ENCODE measurements at places on chromosomes 3 and 15. TPM values are rescaled to one million over a fixed set of nuclear protein-coding genes. Genes with fewer than 3 reads are reported as not detected.
A peak's percentile ranks its signal among the peaks of the same experiment; 100 is the strongest.

DNA sequence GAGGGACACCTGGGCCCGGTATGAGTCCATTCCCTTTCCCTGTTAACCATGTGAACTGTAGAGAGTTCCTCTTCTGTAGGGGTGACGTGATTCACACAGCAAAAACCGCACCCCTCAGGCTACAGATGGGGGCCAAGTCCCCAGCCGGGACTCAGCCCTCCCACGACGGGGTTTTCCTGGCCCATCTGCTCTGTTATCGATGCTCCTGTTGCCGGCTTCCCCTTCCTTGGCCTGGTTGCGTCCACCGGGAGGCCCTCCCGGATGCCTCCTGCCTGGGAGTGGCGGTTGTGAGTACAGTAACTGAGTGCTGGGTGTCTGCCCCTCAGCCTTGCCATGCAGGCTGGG is 817 bp upstream of the PLXNA1 start:
- no peak for DNase-seq

GRCh38 chr15:86802244-86802643 is 722.6 kb downstream of the AGBL1 start:
- DNase-seq: no peak

The ARIH2 gene
- total RNA-seq: 85.5 TPM

The PLXND1 gene
- total RNA-seq: 80.1 TPM

GRCh38 chr3:185729337-185730055 is 95.3 kb downstream of the IGF2BP2 start:
- no peak for DNase-seq

DNA sequence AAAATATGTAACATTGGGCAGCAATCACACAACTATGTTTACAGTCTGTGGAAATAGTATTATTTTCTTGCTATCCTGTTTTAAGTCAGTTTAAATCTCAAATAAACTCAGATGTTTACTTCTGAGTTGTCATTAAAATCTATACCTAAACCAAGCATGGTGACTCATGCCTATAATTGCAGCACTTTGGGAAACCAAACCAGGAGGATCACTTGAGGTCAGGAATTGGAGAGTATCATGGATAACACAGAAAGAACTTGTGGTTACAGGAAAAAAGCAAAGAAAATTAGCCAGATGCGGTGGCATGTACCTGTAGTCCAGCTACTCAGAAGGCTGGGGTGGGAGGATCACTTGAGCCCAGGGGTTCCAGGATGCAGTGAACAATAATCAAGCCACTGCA is 631.6 kb upstream of the EPHA6 start:
- DNase-seq: no peak

DNA sequence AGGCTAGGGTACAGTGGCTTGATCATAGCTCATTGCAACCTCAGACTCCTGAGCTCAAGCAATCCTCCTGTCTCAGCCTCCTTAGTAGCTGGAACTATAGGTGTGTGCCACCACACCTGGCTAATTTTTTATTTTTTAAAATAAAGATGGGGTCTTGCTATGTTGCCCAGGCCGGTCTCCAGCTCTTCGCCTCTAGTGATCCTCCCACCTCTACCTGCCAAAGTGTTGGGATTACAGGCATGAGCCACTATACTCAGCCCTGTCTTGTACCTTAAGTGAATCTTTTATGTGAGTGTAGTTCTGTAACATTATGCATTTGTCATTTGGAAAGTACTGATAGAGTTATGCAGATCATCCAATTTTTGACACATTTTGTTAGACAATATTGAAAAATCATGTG is 66.9 kb upstream of the C15orf39 start:
- no peak for DNase-seq

- DNase-seq: no peak
Measured at GRCh38 chr3:122298239-122298638, 26.8 kb upstream of the CSTA start.

The THSD4 gene
- 14.6 TPM for total RNA-seq

DNA sequence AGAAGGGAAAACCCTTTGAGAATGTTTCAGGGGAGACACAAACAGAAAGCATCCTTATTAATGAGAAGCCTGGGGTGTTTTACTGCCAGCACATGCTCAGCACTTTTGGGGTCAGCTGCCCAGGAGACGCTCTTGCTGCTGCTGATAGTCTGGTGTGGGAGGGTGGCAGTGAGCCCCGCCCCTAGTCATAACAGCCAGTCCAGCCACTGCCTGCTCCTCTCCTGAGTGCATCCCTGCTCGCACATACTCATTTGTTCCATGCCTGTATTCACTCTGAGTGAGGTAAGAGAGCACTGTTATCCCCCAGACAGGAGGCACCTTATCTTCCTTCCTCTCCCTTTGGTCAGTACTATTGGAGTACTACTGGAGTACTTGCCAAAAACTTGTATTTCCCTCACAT is 101.3 kb downstream of the ETFA start:
- no peak for DNase-seq

DNA sequence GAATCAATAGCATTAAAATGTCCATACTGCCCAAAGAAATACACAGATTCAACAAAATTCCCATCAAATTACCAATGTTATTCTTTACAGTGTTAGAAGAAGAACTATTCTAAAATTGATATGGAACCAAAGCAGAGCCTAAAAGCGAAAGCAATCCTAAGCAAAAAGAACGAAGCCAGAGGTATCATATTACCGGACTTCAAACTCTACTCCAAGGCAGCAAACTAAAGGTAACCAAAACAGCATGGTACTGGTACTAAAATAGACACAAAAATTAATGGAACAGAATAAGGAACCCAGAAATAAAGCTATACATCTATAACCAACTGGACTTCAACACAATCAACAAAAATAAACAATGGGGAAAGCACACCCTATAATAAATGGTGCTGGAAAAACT is 167.5 kb downstream of the ADAMTS9 start:
- no peak for DNase-seq

- DNase-seq: peak; percentile 84
Measured at GRCh38 chr3:51670823-51671733, at the start of gene TEX264. Gene TEX264 (plus strand): TSS chr3:51671252. CDS start chr3:51674305, 3,053 bp downstream.
